Cerebellum (tissue), 4 donors: ENCODE measurements at places on chromosomes 6 and 20.

DNA sequence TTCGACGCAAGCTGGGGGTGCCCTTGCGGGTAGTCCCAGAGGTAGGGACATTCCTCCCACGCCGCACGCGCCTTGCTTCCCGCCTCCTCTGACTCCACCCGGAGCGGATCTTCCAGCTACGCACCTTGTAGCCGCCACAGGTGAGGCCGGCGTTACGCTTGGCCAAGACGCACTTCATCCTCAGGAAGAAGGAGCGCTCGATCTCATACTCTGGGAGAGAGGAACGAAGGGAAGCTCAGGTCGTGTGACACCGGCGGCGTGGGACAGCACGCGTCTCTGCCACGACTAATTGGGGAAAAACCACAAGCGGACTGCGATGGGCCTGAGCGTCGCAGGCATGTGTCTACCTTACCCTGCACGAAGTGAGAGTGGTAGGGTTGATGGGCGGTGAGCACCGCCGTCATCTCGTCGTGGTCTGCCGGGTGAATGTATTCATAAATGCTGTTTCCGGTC is 15.5 kb downstream of the SIM1 start:
- no peak for DNase-seq

DNA sequence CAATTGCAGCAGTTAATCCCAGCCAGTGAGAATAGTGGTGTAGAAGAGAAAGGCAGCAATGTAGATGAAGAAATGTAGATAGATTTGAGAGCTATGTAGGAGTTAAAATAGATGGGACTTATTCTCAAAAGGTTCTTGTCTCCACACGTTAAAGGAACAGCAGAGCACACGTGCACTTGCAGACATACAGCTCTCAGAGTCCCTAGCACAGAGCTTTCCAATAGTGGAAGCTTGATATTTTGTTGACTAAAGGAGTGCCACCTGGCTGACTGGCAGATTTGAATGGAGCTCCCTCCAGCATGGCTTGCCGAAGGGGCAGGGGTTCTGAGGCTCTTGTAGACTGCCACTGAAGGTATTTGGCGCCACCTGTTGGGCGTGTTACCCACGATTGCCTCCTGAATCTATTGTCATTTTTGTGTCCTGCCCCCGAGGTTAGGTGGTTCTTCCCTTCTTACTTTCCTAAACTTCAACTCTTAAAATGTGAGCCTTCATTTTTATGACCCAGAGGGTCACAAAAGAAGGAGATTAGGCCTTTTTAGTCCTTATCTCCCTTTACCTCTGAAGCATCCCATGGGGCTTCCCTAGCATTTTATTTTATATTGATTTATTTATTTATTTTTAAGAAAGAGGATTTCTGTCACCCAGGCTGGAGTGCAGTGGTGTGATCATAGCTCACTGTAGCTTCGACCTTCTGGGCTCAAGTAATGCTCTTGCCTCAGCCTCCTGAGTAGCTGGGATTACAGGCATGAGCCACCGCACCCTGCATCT is 16.4 kb downstream of the BRD2 start:
- peak; percentile 86 for DNase-seq

- no peak for DNase-seq
Observed at GRCh38 chr20:618980-619379, 8.9 kb upstream of the TCF15 start.

DNA sequence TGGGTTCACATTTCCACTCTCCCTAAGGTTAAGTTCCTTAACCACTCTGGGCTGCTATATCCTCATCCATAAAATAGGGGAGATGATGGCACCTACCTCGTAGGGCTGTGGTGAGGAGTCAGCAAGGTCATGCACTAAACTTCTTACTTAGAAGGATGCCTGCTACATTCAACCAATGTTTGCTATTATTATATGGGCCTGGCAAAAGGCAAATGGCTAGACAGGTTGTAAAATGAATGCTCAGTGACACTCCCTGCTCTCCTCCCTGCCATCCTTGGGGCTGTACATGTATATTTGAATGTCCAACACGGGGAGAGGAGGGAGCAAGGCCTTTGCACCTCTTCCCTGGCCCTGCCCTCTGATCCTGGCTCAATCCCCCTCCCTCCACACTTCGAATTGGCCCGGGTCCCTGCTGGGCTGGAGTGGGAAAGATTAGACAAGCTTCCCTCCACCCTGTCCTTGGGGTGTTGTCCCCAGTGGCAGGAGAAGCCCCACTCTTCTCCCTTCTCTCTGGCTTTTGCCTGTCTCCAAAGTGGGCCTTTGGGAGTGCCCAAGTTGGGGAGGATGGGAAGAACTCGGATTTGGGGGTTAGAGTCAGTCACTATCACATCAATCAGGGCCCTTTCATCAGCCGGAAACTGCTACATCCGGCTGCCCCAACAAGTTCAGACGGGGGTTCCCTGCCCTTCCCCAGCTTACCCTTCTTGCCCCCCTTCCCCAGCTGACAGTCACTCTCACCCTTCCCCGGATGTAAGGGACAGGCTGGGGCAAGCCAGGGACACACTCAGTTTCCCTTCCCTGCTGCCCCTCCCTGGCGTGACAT is 36.3 kb upstream of the VEGFA start:
- DNase-seq, result no peak

- no peak for DNase-seq
Observed at GRCh38 chr6:163754866-163755265, 340.3 kb downstream of the QKI start.

DNA sequence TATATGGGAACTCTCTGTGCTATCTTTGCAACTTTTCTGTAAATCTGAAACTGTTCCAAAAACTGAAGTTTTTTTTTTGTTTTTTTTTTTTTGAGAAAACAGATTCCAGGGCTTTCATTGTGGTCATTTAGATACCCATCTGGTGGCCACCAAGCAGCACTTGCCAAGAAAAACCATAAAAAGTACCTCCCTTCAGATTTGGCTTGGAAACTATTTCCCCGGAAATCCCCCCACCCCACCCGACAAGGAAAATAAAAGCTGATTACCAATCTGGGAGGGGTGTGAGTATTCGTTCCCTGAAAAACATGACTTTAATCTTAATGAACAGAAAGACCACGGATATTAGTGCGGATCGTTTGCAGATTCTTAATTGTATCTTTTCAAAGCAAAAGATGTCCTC is 1.9 kb downstream of the NFATC2 start:
- DNase-seq, result no peak

DNA sequence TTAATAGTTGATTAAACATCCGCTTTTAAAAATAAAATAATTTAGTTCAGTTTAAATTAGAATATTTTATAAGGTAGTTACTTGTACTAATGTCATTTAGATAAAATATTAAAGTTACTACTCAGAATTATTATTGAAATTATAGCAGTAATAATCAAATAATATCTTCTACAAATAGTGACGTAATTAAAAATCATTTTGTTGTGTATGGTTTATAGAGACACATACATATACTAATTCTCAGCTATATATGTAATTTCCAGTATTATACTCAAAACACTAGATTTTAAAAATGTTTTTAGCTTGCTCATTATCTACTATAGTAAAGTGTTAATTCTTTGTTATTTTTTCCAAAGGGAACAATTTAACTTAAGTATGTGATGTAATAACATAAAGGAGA is 435.2 kb upstream of the MANEA start:
- no peak for DNase-seq

- no peak for DNase-seq
Observed at GRCh38 chr6:70843328-70843918, 113.4 kb downstream of the B3GAT2 start.

DNA sequence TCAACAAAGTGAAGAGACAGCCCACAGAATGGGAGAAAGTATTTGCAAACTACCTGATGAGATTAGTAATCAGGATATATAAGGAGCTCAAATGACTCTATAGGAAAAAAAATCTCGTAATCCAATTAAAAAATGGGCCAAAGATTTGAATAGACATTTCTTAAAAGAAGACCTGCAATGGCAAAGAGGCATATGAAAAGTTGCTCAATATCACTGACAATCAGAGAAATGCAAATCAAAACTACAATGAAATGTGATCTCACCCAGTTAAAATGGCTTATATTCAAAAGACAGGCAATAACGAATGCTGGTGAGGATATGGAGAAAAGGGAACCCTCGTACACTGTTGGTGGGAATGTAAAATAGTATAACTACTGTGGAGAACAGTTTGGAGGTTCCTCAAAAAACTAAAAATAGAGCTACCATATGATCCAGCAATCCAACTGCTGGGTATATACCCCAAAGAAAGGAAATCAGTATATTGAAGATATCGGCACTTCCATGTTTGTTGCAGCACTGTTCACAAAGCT is 65.0 kb downstream of the TOX2 start:
- DNase-seq, result no peak

DNA sequence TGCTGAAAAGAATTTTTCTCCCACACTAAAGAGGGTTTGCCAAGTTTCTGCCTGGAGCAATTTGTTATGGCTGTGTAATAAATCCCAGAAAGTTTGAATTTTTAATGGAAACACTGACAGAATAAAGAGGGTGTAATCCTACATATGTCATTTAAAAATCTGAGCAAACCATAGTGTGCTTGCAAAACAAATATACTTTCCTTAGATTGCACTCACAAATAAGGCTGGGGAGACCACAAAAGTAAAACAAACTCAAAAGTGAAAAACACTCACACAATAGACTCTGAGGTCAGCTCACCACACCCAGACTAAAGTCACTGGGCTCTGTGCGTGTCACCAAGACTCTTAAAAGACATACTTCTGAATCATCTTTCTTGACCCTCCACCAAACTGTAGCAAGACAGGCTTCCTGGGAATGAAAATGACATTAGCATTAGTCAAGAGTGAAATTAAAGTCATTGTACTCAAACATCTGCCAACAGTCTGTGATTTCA is 4.8 kb upstream of the ATXN1 start:
- DNase-seq, result no peak

- DNase-seq, result no peak
Observed at GRCh38 chr6:1437553-1438406, 48.4 kb downstream of the FOXF2 start.

DNA sequence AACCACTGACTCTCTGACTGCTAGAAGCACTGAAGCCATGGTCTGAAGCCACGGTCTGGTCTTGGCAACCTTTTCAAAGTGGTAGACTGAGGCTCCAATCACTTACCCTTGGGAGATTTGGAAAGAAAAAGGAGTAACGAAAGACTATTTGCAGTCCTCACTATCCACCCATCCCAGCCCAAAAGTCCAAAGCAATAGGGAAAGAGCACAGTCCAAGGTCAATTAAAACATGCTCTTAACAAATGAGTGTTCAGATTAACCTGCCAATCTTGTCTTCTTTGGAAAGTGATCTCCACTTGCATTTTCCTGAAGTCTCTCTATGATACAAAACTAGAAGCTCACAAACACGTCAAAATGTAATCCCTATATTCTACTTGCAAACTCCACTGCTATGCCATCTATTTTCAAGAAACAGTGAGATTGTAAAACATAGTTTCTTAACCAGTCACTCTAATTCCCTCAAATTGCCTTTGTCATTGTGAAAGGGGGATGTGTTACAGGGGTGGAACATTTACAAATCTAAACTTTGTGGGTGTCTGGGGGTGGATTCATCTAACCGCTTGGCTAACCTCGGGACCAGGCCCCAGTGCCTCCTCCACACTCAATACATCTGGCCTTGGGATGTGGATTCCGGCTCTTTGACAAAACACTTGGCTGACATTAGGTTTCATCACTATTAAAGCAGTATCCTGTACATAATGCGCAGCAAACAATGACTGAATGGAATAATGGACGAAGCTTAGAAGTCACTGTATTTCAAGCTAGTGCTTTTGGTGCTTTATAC is 56.4 kb downstream of the B4GALT5 start:
- no peak for DNase-seq

- no peak for DNase-seq
Observed at GRCh38 chr20:1867495-1868260, 27.5 kb upstream of the SIRPA start.

- DNase-seq, result no peak
Observed at GRCh38 chr6:117552618-117553017, 49.7 kb downstream of the GOPC start.

DNA sequence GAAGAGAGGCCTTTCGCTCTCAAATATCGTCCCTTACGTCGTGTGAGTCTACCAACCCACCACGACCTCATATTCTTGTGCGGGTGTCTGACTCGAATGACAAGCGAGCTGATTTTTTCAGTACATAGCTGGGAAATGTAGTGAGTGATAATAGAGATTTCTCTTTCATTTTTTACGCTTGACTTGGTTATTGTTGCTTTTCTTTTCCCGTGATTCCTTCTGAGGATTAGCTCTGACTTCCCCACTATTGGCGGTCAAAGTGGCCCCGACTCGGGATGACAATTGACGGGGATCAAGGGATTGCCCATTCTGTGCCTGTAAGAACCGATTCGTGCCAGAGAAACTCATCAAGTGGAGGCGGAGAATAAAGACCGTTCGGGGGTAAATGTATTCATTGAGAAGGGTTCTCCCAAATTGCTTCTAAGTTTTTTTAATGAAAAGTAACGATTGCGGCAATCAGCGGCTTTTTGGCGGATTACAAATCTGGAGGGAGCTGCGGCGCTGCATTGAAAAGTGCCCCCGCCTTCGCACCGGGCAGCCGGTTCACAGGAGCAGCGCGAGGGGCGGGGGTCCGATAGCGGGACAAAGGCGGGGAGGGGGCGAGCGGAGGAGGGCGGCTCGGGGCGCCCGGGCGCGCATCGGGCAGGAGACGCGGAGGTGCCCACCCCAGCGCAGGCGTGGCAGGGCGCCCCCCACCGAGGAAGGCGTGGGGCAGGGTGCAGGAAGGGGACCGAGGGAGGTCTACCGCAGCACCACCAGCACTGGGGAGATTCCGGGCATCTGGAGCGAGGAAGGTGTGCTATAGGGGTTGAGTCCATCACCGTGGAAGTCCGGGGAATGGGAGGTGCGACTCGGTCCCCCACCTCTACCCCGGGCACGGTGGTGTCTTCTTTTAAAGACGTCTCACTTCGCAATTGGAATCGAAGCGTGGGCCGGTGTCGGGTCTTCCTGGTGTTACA is 44.5 kb upstream of the OSTM1 start:
- DNase-seq, result no peak

DNA sequence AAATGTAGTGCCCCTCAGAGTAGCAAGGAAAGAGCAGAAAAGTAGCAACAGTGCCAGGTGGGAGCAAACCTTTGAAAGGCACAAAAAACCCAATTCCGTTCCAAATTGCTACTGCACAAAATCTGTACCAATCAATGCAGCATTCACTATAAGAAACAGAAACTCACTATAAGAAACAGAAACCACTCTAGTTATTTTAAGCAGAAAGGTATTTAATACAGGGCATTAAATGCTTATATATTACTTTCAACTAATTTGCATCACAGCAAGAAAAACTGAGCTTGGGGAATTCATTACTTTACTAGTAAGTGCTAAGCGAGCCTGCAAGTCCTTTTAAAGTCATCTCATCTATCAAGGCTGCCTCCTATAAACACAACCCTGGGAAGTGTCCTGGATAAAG is 116.5 kb upstream of the OLIG3 start:
- DNase-seq, result no peak

DNA sequence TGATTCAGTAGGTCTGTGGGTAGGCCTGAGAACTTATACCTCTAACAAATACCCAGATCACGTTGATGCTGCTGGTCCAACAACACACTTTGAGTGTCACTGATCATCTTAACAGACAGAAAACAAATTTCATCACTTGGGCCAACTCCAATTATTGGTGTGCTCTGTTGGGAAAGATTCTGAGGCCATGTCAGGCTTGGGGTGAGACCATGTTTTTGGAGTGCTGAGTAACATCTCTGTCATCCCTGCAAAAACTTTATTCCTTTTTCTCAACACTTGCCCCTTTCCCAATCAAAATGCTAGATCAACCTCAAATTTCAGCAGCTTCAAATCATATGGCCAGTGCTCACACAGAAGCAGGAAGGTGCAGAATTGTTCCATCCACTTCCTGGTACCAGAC is 108.8 kb upstream of the TENT5A start:
- no peak for DNase-seq
